Smooth muscle cell of the pulmonary artery (primary cell): ENCODE measurements at places on chromosomes 7 and 10. TPM values are rescaled to one million over a fixed set of nuclear protein-coding genes. Genes with fewer than 3 reads are reported as not detected.

HOXA7 gene
- total RNA-seq = 0.13 TPM in 1 of 2 replicates, not detected in the other

BMI1 gene
- 52.6 and 72.2 TPM in 2 replicates for total RNA-seq

SFXN2 gene
- total RNA-seq = 6.4 and 6.7 TPM in 2 replicates

CALCR gene
- not detected in 2 replicates for total RNA-seq

TCF7L2 gene
- total RNA-seq = 3.7 and 6.2 TPM in 2 replicates

IFIT1 gene
- 4.4 and 22.2 TPM in 2 replicates for total RNA-seq

GIMAP4 gene
- total RNA-seq = 0.13 and 0.33 TPM in 2 replicates
